GM23248 (cell line): ENCODE measurements at places on chromosomes 2 and 18.

GRCh38 chr18:23930002-23930401 lies 84.6 kb upstream of the TTC39C start:
- no peak for DNase-seq

DNA sequence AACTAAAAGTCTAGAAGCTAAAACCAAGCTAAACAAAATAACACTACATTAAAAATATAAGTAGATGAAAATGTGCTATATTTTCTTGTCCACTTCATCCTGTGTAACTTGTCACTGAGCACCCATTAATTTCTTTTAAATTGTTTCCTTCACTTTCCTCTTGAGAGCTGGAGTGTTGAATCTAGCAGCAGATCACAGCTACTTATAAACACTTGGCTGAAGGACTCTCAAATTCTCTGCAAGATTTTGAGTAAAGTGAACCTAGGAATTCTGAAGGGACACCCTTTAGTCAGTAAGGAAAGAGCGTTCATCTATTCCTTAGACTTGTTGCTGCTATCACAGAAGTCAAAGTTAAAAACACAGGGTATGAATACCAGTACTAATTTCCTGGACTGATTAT lies 1163.9 kb downstream of the DPP10 start:
- DNase-seq, result no peak

GRCh38 chr2:1987379-1987778 lies 243.1 kb upstream of the PXDN start:
- DNase-seq, result no peak

- peak; percentile 90 for DNase-seq
Measured at GRCh38 chr2:67516899-67517530, 119.9 kb downstream of the ETAA1 start.

- DNase-seq, result peak; percentile 86
Measured at GRCh38 chr18:70046207-70046606, 98.5 kb upstream of the CD226 start.

DNA sequence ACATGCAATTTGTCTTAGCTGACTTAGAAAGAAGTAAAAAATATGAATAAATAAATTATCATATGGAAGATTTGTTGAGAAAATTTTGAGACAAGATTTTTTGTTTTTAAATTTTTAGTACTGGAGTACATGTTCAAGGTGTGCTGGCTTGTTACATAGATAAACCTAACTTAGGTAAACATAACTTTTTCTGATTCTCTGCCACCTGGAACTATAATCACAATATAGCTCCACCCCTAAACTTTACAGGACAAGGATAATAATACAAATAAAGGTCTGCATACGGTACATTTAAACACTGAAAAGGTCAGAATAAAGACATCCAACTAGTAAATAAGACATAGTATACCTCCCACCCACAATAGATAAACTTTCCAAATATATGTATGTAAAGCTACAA lies 330.5 kb downstream of the LRRTM4 start:
- DNase-seq, result no peak

DNA sequence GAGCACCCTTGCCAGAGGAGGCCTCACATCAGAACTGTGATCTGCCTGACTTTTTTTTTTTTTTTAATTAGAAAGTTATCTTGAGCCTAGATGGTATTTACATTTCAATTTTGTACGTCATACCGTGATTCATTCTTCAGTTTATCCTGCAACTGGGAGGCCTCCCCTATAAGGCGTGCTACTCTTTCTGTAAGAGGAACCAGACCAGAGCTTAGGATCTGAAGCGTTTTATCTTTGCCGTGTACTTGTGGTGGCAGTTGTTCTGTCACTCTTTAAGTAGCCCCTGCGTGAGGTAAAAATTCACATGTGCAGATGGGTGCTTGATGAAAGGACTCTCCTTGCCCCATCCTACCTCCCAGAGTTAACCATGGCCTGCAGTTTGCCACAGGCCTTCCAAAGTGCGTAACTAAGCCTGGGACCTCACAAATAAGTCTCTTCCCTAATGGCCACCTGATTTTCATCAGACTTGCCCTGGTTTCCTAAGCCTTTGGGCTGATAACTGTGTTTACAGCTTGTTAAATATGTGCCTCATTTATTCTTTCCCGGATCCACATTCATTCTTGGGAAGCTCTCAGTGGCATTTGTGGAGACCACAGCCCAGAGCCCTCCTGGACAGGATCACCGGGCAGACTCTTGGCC lies 96.0 kb downstream of the MTCL1 start:
- peak; percentile 87 for DNase-seq

GRCh38 chr2:182050333-182051135 lies 64.9 kb downstream of the PPP1R1C start:
- no peak for DNase-seq

- DNase-seq, result no peak
Measured at GRCh38 chr2:182824767-182825158, 41.7 kb downstream of the FRZB start.

- peak; percentile 0 for DNase-seq
Measured at GRCh38 chr2:195092341-195092740, 564.7 kb upstream of the SLC39A10 start.

DNA sequence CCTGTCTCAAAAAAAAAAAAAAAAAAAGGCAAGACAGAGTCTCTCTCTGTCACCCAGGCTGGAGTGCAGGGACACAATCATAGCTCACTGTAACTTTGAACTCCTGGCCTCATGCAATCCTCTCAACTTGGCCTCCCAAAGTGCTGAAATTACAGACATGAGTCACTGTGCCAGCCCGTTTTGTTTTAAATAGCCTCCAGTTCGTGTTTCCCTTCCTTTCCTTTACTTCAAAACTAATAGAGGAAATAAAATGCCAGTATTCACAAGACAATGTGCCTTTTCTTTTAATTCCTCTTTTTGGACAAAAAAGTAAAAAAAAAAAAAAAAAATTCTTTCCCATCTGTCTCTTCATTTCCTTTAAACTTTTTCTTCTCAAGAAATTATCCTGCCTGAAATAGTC lies 54.5 kb upstream of the ACMSD start:
- DNase-seq, result no peak

GRCh38 chr18:32019251-32019948 lies 775 bp downstream of the RNF125 start:
- peak; percentile 42 for DNase-seq

- DNase-seq, result peak; percentile 55
Measured at GRCh38 chr2:72145289-72145657, 2.4 kb downstream of the CYP26B1 start.

- no peak for DNase-seq
Measured at GRCh38 chr2:10581021-10581420, 108.8 kb downstream of the NOL10 start.
